ENCODE measurements at places on chromosomes 13 and 19.

DNA sequence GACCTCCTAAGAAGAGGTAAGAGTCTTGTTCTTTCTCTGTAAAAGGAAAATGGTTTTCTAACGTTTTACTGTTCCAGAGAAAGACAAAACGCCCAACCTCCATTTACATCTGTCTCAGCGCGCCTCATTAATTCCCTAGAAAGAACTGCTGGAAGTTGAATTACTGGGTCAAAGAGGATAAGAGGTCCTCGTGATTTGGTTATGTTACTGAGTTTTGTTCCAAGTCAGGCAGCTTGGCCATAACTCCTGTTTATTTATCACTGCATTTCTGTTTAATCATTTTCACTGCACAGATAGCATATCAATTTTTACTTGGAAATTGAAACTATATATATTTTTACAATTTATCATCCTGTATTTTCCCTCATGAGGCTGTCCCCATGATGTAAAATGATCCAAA, 112.9 kb upstream of the PEG3 start:
- no peak for DNase-seq

GRCh38 chr13:44416744-44417143, 43.1 kb downstream of the SERP2 start:
- no peak for DNase-seq

DNA sequence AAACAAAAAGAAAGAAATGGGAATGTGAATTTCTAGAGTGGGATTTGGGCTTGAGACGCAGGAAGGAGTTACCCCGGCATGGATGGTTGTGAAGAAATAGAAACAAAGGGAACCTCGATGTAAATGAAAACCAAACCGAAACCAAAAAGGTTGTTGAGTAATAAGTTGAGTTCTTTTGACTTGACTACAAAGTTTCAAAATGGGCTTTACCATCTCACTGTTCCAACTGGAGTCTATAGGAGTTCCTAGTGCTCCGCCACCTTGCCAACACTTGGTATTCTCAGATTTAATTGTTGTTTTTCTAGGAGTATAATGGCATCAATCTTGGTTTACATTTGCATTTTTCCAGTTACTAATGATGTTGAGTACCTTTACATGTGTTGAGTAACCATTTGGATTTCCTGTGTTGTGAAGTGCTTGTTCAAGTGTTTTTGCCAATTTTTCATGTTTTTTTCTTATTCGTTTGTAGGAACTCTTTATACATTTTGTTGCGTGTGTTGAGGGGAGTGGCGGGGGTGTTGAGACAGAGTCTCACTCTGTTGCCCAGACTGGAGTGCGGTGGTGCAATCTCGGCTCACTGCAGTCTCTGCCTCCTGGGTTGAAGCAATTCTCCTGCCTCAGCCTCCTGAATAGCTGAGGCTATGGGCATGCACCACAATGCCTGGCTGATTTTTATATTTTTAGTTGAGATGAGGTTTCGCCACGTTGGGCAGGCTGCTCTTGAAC, 9.2 kb downstream of the UBE2S start:
- no peak for DNase-seq

GRCh38 chr13:27250833-27251165, 559 bp upstream of the RPL21 start:
- DNase-seq: no peak

DNA sequence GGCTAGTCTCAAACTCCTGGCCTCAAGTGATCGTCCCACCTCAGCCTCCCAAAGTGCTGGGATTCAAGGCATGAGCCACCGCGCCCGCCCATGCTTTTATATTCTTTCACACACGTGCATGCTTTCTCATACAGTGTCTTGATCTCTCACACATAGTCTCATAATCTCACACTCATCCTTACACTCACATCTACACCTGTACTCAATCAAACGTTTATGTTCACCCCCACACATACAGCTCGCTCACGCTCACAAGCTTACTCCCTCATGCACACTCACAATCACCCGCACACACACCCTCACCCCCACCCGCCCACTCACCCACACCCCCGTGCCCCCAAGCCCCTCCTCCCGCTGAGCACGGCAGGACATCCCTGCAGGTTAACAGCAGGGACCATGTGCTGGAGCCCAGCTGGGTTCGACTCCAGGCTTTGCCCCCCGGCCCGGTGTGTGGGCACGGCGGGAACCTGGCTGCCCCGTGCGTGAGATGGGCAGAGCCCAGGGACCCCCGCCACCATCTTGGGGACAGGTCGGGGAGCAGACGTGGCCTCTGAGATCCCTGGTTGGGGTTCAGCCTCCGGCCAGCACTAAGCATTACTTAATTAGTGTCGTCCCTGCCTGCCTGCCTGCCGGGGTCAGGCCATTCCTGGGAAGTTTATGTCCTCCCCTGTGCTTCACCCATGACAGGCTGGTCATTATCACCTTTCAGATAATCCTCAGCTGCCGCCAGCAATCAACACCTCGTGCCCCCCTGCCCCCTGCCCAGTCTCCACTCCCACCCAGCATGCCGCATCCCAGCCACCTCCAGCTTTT, 11.4 kb downstream of the SBK2 start:
- DNase-seq: no peak

- DNase-seq: no peak
Observed at GRCh38 chr13:82569581-82569980, 1312.7 kb downstream of the SLITRK1 start.

GRCh38 chr13:78719367-78719766, 60.4 kb upstream of the OBI1 start:
- DNase-seq: no peak

GRCh38 chr13:89923736-89924135, 1423.8 kb upstream of the MIR17HG start:
- no peak for DNase-seq

GRCh38 chr13:70370924-70371323, 262.7 kb upstream of the KLHL1 start:
- DNase-seq: no peak

DNA sequence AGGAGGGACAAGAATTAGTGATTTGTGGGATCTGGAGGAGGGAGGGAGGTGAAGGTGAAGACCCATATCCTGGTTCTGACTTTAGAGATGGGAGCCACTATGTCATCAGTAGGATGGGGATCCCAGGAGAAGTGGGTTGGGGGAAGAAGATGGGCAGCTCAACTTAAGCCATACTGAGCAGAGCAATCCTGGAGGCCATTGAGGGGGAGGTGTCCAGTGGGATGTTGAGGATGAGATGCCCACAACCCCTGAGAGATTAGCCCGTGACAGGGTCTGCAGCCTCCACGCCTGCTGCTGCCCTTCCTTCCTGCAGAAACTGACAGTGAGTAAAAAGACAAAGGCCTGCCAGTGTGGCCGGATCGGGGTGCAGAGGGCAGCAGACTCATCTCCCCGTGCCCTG, 11.2 kb upstream of the SIGLEC6 start:
- DNase-seq: no peak

- DNase-seq: no peak
Observed at GRCh38 chr13:71477735-71478134, 389.3 kb downstream of the DACH1 start.

DNA sequence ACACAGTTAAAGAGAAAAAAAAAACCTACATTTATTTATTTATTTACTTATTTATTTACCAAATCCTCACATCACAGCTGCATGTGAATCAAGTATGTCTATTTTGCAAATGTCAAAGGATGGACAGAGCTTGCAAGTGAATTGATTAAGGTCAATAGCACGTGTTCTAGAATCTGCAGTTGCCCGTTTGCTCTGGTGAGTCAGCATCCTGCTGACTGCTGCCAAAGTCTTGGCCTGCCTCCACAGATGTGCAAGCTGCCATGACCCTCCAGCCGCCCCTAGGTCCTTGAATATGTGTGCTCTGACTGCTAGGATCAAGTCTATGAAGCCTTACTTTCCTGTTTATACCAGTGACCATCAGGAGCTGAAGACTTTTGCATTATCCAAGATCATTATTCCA, 320.6 kb downstream of the GPC5 start:
- no peak for DNase-seq

GRCh38 chr19:11423164-11423790, 4.2 kb upstream of the RGL3 start:
- no peak for DNase-seq

- DNase-seq: no peak
Observed at GRCh38 chr19:41997121-41997850, 3.3 kb upstream of the ATP1A3 start.

DNA sequence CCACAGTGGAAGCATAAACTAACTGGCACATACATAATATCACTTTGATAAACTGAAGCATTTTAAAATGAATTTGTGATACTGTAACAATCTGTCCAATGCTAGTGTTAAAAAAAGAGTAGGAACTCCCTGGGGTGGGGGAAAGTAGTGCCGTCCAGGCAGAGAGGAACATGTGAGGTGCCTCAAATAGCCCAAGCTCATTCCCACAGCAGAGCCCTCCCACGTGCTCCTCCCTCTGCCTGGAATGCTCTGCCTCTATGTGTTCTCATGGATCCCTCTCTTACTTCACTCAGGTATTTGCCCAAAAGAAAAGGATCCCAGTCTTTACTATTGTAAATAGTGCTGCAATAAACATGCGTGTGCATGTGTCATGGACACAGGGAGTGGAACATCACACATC, 188.1 kb downstream of the NHLRC3 start:
- no peak for DNase-seq

DNA sequence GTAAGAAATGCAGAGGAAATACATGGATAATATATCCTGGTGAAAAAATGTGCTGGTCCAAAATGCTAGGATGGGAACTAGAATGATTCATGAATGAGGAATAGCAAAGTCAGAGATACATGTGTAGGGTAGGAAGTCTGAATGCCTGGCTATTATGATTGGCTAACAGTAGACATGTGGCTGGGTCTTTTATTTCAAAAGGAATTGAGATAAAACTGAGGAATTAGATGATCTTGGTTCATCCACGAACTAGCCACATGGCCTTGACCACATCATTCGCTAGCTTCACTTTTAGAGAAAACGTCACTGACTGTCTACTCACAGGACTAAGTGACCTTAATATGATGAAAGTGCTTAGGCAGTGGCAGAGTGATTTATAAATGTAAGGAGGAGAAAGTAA, 103.1 kb downstream of the TRPC4 start:
- no peak for DNase-seq

DNA sequence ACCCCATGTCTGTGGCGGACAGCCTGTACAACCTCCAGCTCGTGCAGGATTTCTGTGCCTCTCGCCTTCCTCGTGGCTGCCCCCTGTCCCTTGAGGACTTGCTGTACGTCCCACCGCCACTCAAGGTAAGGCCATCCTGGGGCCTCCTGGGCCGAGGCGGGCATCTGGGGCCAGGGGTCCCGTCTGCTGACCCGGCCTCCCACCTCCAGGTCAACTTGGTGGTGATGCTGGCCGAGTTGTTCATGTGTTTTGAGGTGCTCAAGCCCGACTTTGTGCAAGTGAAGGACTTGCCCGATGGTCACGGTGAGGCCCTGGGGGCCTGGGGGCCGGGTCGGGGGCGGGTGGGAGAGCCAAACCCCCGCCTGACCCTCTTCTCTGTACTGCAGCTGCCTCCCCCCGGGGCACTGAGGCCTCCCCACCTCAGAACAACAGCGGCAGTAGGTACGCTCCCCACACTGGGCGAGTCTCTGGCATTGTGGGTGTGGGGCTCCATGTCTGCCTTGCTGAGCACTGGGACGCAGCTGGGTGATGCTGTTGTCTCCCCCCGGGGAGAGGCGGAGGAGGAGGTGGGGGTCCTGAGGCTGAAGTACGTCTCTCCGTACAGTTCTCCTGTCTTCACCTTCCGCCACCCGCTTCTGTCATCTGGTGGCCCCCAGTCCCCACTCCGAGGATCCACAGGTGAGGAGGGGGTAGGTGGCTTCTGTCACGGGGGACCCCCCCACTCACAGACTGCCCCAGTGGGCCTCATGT, 15.0 kb downstream of the CAMSAP3 start:
- DNase-seq: no peak

- no peak for DNase-seq
Observed at GRCh38 chr13:59710996-59711701, 452.6 kb downstream of the DIAPH3 start.

DNA sequence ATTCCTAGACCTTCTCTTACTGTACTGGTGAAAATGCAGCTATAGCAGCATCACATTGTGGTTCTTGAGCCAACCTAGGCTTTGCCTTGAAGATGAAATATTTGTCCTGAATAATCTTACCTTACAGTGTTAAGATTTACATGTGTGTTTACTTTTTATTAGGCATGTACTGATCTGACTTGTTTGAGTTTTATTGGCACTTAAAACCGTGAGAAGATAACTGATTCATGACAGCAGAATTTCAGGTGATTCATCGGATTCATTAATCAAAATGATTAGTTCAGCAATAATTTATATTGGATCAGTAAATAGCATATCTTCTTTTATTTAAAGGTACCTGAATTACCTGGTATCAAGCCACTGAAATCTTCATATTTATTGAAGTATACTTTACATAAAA, 296.3 kb downstream of the KLF5 start:
- no peak for DNase-seq

DNA sequence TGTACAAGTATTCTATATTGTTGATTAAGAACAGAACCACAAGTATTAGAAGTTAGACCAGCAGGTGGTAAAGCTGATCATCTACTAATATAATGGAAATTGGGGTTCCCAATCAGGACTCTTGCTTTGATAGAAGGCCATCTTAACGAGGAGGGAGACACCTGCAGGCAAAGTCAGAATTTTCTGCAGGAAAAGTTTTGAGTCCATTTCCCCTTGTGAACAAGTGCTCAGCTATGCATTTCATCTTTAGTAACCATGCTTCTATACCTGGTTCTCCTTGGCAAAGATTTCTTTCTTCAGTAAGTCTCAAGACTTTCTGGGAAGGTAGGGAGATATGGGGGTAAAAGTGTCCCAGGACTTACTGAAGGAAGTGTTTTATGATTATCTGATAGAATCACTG, 36.1 kb upstream of the USPL1 start:
- DNase-seq: no peak

GRCh38 chr19:51550848-51551672, 19.6 kb upstream of the SIGLEC6 start:
- no peak for DNase-seq
